ENCODE measurements at places on chromosomes 12 and 14.
A peak's percentile ranks its signal among the peaks of the same experiment; 100 is the strongest.

- no peak for DNase-seq
Observed at GRCh38 chr12:113440947-113441782, 19.0 kb downstream of the SDSL start.

- no peak for DNase-seq
Observed at GRCh38 chr12:6672143-6672542, 9.2 kb upstream of the ING4 start.

DNA sequence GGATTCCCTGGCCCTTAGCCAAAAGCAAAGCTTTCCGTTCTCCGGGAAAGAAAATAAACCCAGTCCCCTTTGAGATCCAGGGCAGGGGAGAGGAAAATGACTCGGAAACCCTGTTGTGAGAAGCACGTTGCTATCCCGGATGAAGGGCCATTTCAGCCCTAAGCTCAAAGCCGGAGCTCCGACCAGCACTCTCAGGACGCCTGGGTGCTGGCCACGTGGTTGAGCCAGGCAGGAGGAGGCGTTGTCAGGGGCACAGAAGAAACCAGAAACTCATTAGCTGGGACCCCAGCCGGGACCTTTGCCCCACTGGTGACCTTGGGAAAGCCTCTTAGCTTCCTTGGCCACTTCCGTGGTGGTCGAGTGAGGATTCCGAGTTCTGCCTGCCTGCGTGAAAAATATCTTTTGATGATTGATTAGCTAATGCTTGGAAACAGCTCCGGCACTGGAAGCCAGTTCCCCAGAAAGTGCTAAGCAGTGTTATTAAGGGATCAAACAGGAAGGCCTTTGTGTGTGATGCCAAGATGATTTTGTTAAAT is 57.6 kb upstream of the FZD10 start:
- DNase-seq, result no peak

GRCh38 chr14:94938016-94938415 is 168.1 kb upstream of the GSC start:
- DNase-seq, result no peak

DNA sequence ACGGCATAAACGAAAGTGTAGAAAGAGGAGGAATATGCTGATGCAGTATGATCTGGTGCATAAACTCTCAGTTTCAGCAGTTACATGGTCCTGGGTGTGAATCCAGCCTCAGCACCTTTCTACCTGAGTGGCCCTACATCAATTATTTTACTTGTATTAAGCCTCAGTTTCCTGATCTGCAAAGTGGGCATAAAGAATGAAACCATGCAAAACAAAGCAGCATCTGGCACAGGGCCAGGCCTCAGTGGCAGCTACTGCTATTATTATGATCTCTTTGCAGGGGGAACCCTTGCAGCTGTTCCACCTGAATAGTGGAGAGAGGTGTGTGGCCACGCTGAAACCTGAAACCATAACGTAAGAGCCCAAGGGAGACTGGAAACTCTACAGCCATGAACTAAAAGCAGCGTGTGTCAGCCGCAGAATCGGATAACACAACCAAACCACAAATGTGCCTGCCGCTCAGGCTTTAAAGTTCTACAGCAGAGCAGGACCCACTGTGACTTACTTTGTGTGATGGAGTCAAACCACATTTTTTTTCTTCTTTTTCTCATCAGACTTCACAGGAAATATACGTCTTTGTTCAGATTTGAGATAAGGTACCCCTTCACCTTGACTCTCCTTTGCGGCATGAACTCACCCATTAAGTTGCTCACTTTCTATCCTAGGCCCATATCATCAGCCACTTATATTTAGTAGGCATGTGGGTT is 29.2 kb upstream of the FOS start:
- DNase-seq, result peak; percentile 96

DNA sequence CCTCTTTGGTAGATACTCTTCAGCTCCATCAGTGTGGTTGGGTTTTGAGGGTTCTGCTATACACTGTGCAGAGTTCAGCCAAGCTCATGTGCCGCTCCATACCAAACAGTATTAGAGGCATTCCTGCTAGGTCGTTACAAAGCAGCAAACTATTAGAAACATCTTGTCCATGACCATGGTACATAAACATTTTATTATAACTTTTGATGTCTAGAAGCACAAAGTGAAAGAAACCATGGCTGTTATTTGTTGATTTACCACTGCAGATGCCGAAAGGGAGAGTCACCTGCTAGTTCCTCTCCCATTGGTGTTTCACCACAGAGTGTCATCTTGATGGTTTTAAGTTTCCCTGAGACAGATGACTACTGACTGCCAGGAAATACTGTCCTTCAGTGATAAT is 242.0 kb downstream of the ADAMTS20 start:
- DNase-seq, result no peak
